ENCODE measurements at places on chromosomes 5 and 9.

DNA sequence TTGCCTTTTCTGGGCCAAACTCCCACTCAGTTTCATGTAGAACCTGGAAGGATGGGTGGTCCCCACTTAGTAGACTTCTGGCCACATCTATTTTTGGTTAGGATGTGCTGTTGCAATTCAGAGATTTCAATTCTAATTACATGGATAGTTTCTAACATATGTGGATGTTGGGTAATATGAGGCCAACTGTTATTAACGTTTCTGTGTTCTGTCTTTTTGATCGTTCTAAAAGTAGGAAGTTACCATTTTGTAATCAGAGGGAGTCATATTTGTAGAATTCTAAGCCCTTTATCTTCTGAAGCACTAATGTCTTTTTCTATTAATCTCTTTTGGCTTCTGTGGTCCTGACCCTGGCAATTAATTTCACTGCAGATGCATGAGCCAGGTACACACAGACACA, 141.6 kb upstream of the SPEF2 start:
- no peak for DNase-seq

DNA sequence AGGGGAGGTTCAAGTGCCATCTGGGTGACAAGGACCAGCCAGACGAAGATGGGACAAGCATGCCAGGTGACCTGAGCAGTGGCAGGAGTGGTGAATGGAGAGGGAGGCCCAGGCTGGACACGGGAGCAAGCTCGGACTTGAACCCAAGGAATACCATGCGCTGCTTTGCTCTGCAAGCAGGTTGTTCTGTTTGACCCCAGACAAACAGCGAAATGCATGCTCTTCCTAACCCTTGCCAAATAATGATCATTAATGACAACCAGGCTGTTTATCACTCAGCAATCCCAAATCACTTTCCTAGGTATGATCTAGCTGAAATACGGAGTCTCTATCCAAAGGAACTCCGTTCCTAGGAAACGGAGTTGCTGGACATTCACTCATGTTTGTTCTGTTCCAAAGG, 77.4 kb downstream of the PTPDC1 start:
- no peak for DNase-seq

DNA sequence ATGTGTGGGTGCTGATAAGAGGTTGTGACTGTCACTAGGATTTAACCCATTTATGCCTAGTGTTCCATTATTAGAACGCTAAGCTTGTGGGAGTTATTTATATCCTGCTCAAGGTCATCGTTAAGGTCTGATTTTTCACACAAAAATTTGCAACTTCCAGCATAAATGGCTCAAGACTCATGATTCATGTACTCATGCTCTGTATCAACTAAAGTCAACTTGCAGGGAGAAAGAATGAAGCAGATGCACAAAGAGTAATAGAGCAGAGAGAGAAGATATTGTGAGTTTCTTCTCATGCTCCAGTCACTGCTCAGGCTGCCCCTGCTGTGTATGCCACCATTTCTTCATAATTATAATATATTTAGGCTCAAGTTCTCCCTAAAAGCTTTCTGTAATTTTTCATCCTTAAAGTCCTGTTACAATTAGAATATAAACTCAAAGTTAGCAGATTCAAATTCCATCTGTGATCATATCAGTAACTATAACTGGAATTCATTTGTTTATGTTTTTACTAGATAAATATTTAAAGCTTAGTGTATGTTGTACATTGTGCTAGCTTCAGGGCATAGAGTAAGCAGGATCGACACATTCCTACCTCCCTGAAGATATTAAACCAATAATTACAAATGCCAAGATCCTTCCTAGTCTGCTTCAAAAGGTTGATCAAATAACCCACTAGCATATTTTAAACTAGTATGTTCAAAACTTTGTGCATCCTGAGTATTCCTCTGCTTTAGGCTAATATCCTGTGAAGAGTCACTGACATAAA, 136.7 kb downstream of the NUDT12 start:
- DNase-seq: no peak

- DNase-seq: no peak
Observed at GRCh38 chr5:36355516-36355915, 53.8 kb upstream of the RANBP3L start.

GRCh38 chr9:82970359-82970758, 92.6 kb downstream of the RASEF start:
- DNase-seq: no peak

DNA sequence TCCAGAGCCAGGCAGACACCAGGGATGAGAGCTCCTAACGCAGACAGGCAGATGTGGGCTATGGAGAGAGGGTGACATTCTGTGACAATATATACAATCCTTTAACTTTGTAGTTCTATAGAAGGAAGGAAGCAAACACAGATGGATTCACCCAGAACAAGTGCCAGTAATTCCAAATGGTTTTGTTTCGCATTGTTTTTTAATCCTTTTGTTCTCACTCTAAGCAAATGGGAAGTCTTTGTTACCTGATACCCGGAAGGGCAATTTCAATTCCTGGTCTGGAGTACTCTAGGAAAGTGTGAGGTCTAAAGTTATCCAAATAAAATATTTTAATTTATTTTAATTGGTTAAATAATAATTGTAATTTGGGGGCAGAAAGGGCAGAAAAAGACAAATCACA, 2.5 kb downstream of the FRMD3 start:
- no peak for DNase-seq

GRCh38 chr5:152315942-152316341, 89.1 kb downstream of the NMUR2 start:
- DNase-seq: no peak

- no peak for DNase-seq
Observed at GRCh38 chr5:124605541-124605940, 140.9 kb downstream of the ZNF608 start.

DNA sequence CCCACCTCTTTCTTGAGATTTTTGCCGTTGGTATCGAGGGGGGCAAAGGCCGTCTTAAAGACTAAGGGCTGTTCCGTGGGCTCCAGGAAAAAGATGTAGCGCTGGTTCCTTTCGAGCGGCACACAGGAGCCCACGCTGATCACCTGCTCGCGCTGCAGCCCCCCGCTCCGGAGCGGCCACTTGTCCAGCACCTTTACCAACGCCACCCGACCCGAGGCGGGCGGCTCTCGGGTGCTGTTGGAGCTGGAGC, 781 bp downstream of the NRG2 start:
- no peak for DNase-seq

DNA sequence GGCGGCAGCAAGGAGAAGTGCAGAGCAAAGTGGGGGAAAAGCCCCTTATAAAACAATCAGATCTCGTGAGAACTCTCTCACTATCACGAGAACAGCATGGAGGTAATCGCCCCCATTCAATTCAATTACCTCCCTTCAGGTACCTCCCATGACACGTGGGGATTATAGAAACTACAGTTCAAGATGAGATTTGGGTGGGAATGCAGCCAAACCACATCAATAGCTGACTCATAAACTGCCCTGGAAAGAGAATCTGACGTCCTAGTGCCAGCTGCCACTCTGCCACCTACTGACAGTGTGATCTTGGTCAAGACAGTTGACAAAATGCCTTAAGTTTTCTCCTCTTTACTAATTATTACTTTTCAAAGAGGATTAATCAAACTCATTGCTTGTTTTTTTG, 128.3 kb downstream of the GPBP1 start:
- no peak for DNase-seq

GRCh38 chr5:149062371-149063016, 368 bp downstream of the SH3TC2 start:
- DNase-seq: peak; percentile 36

GRCh38 chr5:148817606-148818005, 8.8 kb upstream of the ADRB2 start:
- DNase-seq: no peak

DNA sequence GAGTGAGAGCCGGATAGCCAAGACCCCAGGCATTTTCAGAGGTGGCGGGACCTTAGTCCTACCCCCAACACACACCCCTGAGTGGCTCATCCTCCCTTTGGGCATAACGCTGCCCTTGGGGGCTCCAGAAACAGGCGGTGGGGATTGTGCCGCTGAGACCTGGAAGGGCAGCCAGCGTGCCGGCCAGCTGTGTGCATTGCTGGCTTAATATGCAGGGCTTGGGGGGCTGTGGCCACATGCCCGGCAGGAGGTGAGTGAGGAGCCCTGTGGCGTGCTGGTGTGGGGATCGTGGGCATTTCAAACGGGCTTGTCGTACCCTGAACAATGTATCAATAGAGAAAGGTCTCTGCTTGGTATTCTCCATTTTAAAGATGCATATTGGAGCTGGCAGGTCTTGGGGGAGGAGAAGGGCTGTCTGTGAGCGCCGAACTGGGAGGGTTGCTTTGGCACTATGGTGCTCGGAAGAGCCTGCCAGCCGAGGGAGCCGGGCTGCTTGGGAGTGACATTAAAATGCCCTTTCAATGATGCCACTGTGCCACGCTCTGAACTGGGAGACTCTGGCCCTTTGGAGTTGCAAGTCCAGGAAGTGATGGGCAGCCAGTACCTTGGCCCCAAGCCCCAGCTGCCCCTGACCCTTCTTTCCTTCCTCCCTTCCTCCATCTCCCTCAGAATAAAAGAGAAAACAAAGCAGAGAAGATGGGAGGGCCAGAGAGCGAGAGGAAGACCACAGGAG, 11.2 kb upstream of the OLFM1 start:
- DNase-seq: no peak

DNA sequence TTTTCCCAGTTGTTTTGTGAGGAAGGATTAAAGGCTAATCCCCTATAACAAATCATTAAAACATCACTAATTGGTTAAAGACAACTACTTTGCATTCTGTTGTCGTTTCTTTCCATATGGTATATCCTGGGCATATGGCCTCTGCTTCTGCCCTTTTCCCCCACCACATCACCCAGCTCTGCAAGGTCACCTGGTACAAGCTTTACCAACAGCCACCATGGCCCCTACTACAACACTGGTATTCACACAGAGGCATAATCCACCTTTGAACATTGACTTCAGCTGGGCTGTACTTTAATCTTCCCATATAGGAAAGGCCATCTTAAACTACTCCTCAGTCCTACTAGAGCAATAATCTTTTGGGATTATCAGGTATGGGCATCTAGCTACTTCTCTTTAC, 866.1 kb downstream of the TLE4 start:
- DNase-seq: no peak

DNA sequence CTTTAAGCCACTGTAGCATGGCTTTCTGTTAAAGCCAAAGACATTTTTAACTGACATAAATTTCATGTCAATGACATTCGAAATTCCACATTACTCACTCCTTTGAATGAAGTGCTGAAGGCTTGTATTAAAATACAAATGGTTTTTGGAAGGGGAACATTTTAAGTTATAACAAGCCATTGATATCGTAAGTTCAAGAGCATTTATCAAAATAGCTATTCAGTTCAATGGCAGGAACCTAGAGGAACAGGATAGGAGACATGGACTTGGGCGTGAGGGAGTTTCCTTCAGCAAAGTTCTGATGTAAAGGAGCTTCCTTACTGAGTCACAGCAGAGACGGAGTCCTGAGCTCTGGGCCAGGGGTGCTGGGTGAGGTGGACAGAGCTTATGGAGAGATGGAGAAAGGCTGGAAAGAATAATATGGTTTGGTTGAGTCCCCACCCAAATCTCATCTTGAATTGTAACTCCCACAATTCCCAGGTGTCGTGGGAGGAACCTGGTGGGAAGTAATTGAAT, 631.8 kb downstream of the BNC2 start:
- no peak for DNase-seq

- DNase-seq: no peak
Observed at GRCh38 chr5:137305971-137306602, 193.0 kb downstream of the SPOCK1 start.

DNA sequence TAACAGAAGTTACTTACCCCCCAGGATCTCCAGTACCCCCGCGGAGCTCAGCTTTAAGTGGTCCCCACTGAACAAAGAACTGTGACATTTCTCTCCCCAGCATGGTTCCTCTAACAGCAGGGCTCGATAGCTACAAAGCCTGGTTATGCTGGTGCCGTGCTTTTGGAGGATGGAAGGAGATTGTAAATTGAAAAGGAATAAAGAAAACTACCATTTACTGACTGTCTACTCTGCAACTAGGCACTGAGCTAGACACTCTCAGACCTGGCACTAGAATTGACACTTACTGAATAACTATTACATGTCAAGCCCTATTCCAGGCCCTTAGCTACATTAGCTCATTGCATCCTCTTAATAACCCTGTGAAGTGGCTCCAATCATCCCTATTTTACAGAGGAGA, 145.3 kb downstream of the TTLL11 start:
- DNase-seq: no peak

GRCh38 chr9:77847626-77848025, 184.0 kb downstream of the GNAQ start:
- no peak for DNase-seq

GRCh38 chr5:160020266-160020770, 11.4 kb downstream of the TTC1 start:
- no peak for DNase-seq

DNA sequence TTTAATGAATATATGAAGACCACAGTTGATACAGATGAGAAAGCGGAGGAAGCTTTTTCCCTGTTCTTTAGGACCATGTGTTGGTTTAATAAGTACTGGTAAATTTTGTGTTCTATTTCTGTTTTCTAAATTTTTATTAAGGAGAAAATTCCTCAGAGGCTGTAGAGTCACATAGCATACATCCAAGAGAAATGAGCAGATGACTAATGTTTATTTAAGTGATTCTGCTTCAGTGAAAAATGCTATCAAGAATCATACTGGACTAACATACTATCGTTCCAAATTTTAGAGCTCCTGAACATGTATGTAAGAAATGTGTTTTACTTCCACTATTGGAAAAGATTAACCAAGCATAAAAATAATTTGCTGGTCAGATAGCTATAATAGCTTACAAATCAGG, 115.0 kb downstream of the KIAA1958 start:
- DNase-seq: no peak

DNA sequence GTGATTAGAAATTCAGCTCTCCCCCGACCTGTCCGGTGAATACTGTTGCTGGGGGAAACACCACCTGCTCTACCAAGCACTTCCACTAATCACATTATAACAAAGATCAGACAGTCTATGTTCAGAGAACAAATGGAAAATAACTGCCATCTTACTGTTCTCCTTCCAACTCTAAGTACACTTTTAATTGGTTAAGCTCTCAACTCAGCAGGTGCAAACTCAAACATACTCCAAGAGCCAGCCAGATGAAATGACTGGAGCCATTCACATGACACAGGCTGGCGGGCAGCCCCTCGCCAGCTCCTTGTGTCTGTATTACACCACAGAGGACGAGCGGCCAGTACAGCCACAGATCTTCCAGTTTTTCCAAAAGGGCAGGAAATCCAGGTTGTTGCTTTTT, 16.1 kb downstream of the LIFR start:
- no peak for DNase-seq

All from smooth muscle cell of the brain vasculature (primary cell).